ENCODE measurements at places on chromosomes 13 and 19. TPM values are rescaled to one million over a fixed set of nuclear protein-coding genes. Genes with fewer than 3 reads are reported as not detected.

DNA sequence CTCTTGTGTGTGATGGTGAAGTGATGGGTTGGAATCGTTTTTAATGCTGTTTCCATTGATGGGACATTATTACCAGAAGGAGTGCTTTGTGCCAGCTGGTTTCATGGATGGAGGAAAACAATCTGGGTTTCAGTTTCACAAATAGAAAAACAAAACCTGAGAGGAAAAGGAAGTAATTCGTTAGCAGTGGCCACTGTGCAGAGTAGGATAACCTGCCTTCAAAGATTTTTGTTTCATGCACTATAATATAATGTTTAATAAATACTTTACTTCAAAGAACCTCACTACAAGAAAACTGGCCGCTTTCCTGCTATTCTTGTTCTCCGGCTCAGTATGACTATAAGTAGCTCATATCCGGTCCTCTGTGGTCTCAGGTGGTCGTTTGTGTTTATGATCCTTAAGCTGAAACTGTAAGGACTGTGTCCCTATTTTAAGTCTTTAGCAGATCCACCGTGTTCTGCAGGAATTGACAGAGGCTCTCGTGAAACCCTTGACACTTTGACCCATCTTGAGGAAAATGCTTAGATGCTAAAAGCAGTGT, 104.7 kb downstream of the GGACT start:
- H3K36me3 ChIP-seq: no peaks in the 10 kb centered on the region
- no peak for DNase-seq
- H3K27ac ChIP-seq: no peak overlapping the region
- H3K4me1 ChIP-seq: no peaks in the 10 kb centered on the region
- H3K27me3 ChIP-seq: no peaks in the 10 kb centered on the region
- H3K4me3 ChIP-seq: no peak overlapping the region

CCDC70 gene
- not detected for total RNA-seq

DNA sequence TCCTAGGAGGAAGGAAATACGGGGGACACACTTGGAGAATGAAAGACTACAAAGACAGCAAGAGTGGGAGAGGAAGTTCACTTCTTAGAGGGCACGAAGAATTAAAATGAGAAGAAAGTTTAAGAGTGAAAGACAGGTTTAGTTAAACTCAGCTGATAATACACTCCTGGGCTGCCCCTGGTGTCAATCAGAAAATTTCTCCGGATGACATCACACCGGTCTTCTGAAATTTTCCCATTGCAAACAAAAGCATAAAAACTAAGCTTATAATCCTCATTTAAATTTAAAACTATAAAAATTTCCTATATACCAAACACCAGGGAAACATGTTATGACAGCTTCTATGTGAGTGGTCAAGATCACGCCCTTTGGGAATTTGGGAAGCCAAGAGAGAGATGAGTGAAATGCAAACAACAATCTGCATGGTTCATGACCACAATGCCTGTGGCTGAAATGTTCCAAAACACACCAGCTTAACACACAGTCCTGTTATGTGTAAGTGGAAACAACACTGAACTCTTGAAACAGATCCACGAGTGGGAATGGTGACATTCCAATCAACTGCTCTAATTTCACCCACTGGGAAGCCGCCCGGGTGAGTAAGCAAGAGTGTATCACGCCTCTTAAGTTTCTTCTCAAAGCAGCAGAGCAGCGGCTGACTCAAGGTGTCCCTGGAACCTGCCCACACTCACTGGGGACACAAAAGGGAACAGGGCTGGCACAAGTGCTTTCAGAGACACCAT, 49.0 kb downstream of the BRD4 start:
- H3K4me1 ChIP-seq: peaks cover 82% of the 10 kb centered on the region
- H3K4me3 ChIP-seq: no peak overlapping the region
- no peaks in the 10 kb centered on the region for H3K27me3 ChIP-seq
- no peak for DNase-seq
- H3K36me3 ChIP-seq: no peaks in the 10 kb centered on the region

GRCh38 chr13:99294958-99295357, 12.2 kb downstream of the GPR183 start:
- no peak overlapping the region for H3K4me3 ChIP-seq
- no peak overlapping the region for H3K27ac ChIP-seq
- no peaks in the 10 kb centered on the region for H3K27me3 ChIP-seq
- DNase-seq: no peak
- no peaks in the 10 kb centered on the region for H3K36me3 ChIP-seq

- no peaks in the 10 kb centered on the region for H3K36me3 ChIP-seq
- H3K4me3 ChIP-seq: no peak overlapping the region
- H3K4me1 ChIP-seq: no peaks in the 10 kb centered on the region
- no peak for DNase-seq
- H3K27me3 ChIP-seq: peaks cover 8% of the 10 kb centered on the region
These were observed 17.4 kb upstream of the SDHAF1 start for GRCh38 chr19:35977446-35978222.

GRCh38 chr19:28309070-28309469, 903.9 kb downstream of the UQCRFS1 start:
- H3K36me3 ChIP-seq: no peaks in the 10 kb centered on the region
- no peak overlapping the region for H3K4me3 ChIP-seq
- no peaks in the 10 kb centered on the region for H3K27me3 ChIP-seq
- DNase-seq: no peak
- no peak overlapping the region for H3K27ac ChIP-seq

GRCh38 chr19:53879140-53880081, 2.6 kb upstream of the PRKCG start:
- DNase-seq: peak; percentile 96
- no peaks in the 10 kb centered on the region for H3K36me3 ChIP-seq
- peaks cover 24% of the 10 kb centered on the region for H3K27me3 ChIP-seq

GRCh38 chr19:31325342-31325741, 23.9 kb downstream of the TSHZ3 start:
- H3K27ac ChIP-seq: no peak overlapping the region
- no peak overlapping the region for H3K4me3 ChIP-seq

GRCh38 chr19:14395710-14396336, 14.6 kb downstream of the ADGRE5 start:
- no peaks in the 10 kb centered on the region for H3K4me1 ChIP-seq
- H3K27ac ChIP-seq: no peak overlapping the region
- H3K4me3 ChIP-seq: no peak overlapping the region
- no peaks in the 10 kb centered on the region for H3K27me3 ChIP-seq
- H3K36me3 ChIP-seq: no peaks in the 10 kb centered on the region
- DNase-seq: no peak

GRCh38 chr13:66427458-66427861, 802.7 kb downstream of the PCDH9 start:
- H3K4me3 ChIP-seq: no peak overlapping the region
- no peaks in the 10 kb centered on the region for H3K27me3 ChIP-seq
- DNase-seq: no peak
- H3K4me1 ChIP-seq: no peaks in the 10 kb centered on the region

DNA sequence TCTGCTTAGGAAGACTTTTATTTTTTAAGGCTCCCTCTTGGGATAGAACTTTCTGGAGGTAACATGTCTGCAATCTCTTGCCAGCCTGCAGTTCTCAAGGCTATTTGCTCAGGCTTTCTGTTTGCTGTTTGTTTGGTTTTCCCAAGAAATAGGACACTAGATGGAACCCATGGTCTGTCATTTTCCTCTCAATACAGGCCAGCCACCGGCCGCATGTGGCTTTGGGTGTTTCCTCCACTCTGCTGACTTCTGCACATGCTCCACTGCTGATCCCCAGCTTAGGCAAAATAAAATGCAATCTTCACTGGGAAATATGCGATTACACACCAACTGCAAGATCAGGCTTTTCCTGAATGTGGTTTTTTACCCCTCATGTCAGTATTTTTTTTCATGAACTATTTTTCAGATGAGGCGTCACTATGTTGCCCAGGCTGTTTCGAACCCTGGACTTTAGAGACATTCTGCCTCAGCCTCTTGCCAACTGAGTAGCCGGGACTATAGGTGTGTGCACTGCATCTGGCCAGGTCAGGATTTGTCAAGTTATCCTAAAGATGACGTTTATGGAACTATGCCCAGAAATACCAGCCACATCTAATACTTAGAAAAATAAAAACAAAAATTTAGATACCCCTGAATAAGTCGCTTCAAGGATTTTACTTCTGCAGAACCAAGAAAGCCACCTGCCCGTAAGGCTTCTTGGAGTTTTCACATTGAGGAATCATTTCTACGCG, 94.3 kb upstream of the PABPC3 start:
- no peaks in the 10 kb centered on the region for H3K36me3 ChIP-seq
- H3K4me3 ChIP-seq: no peak overlapping the region
- no peak for DNase-seq
- H3K27me3 ChIP-seq: no peaks in the 10 kb centered on the region
- H3K4me1 ChIP-seq: peaks cover 8% of the 10 kb centered on the region

KRTDAP gene
- total RNA-seq: 1.6 TPM

FCER2 gene
- total RNA-seq: not detected

DNA sequence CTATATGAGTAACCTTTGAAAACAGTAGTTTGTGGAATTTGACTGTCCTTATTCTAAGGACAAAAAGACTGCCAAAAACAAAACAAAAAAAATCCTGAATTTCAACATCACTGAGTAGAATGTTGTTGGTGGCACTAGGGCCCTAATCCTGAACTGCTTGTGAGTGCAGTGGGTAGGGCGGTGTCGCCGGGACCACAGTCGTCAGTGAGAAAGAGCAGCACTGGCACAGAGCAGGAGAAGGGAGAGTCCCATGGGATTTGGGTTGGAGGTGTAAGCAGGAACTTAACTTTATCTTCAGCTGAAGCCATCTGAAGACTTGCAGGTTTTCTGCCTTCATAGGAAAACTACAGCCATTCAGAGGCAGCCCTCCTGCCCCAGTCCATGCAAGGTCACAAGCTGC, 5.6 kb downstream of the PCID2 start:
- DNase-seq: no peak
- H3K36me3 ChIP-seq: no peaks in the 10 kb centered on the region
- peak overlapping the region; percentile 61 for H3K27ac ChIP-seq

GRCh38 chr19:44789943-44790483, 12.3 kb downstream of the CBLC start:
- no peaks in the 10 kb centered on the region for H3K27me3 ChIP-seq
- DNase-seq: peak; percentile 2
- H3K36me3 ChIP-seq: no peaks in the 10 kb centered on the region
- no peak overlapping the region for H3K4me3 ChIP-seq
- H3K4me1 ChIP-seq: no peaks in the 10 kb centered on the region

FGF9 gene
- 2.0 TPM for total RNA-seq

GRCh38 chr13:109131698-109132257, 502.4 kb downstream of the MYO16 start:
- H3K4me1 ChIP-seq: no peaks in the 10 kb centered on the region
- peak; percentile 52 for DNase-seq
- no peaks in the 10 kb centered on the region for H3K27me3 ChIP-seq

- no peaks in the 10 kb centered on the region for H3K36me3 ChIP-seq
- no peak for DNase-seq
- no peaks in the 10 kb centered on the region for H3K4me1 ChIP-seq
- no peak overlapping the region for H3K27ac ChIP-seq
These were observed 34.5 kb downstream of the MTUS2 start for GRCh38 chr13:28854657-28855056.
